ENCODE measurements at places on chromosomes 3 and 15. TPM values are rescaled to one million over a fixed set of nuclear protein-coding genes. Genes with fewer than 3 reads are reported as not detected.
A peak's percentile ranks its signal among the peaks of the same experiment; 100 is the strongest.

Gene THUMPD3
- total RNA-seq, result 29.1 TPM

Gene IL16
- total RNA-seq, result 2.7 TPM

Gene C2CD4A
- 0.44 TPM for total RNA-seq

Gene MRAS
- total RNA-seq, result 1.6 TPM

Gene CCR2
- 0.48 TPM for total RNA-seq

Gene HTR3E
- total RNA-seq, result not detected

Gene WDR49
- 0.16 TPM for total RNA-seq

Gene PLSCR4
- 8.8 TPM for total RNA-seq

Gene ITPKA
- total RNA-seq, result 0.16 TPM

Gene BFSP2
- total RNA-seq, result not detected

Gene CRYGS
- 1.2 TPM for total RNA-seq

Gene SMAD6
- total RNA-seq, result 1.2 TPM

DNA sequence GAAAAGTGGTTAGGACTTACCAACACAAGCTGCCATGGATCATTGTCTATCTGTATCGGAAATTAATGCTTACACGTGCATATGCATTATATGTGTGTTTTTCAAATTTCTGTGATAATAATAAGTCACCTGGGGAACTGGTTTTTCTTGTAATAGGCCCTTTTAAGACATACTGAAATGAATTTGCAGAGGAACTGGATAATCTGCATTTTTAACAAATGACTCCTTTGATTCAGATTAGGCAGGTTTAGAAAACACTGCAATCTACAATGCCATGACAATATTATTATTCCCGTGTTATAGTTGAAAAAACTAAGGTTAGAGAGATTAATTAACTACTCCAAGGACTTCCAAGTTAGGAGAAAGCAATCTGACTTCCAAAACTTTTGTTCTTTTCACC is 23.4 kb downstream of the STRIT1 start:
- peak; percentile 63 for ATAC-seq

- ATAC-seq, result no peak
These were observed 16.7 kb downstream of the FAM174B start for GRCh38 chr15:92638709-92639365.

GRCh38 chr3:28286595-28286994 is 45.2 kb downstream of the CMC1 start:
- peak; percentile 59 for ATAC-seq

DNA sequence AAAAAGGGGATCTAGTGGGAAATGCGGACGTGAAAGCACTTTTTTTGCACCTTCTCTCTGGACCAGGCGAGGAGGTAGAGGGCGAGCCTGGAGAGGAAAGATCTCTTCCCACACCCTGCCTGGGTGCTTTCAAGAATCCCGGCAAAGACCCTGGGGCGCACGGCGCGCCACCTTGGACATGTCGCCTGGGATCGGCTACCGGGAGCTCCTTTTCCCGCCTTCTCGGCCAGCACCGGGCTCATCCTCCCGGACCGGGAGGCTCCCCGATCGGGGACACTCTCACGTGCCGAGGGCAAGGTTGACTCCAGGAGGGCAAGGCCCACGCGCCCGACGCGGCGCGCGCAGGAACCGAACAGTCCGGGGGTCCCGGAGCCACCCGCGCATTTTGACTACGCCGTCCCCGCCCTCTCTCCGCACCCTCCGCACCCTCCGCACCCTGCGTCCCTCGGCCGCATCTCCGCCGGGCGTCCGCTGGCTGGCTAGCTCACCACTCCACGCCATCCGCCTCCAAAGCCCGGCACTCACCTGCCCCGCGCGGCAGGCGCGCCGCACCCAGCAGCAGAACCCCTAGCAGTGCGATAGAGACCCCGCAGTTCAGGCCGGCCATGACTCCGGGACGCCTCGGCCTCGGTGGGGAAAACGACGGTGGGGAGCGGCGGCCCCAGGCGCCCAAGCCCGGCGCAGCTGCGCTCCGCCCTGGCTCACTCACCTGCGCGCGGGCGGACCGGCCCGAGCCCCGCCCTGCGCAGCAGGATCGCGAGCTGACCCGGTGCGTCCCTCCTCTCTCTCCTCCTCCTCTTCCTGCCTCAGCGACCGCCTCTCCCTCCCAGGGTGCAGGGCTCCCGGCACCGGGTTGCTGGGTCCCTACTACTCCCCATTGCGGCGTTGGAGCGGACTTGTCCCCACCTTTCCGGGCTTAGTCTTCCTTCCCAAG is at the start of gene CDCP1:
TSS of gene CDCP1 (minus strand) at position 698 of the 934 bp plus-strand sequence. CDS start at position 607, 91 bp downstream.
- peak; percentile 92 for ATAC-seq

- no peak for ATAC-seq
These were observed 718.0 kb downstream of the TBL1XR1 start for GRCh38 chr3:176479248-176479647.

DNA sequence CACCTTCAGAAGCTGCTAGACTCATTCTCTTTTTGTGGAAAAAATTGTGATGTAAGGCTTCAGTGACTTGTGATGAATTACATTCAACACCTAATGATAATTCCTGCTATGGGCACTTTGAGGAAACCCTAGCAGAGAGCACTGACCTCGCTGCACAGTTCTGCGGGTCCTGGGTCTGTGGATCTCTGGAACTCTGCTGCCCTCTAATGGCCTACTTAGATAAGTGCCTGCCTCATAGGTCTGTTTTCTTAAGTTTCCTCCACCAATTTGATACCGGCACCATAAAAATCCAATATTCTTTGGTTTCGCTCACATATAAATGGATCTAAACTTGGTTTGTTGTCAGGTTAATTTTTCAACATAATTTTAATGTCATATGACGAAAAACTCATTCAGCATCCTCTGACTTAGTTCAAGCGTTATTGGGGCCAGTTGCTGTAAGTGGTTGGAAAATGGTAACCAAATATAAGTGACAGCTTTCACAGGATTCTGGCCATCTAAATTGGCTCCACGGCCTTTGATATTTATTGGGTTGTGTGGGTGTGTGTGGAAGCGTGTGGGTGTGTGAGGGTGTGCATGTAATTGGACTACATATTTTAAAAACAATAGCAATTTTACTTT is 10.4 kb downstream of the SLITRK3 start:
- peak; percentile 75 for ATAC-seq

GRCh38 chr3:164459521-164460151 is 618.7 kb downstream of the SI start:
- no peak for ATAC-seq

DNA sequence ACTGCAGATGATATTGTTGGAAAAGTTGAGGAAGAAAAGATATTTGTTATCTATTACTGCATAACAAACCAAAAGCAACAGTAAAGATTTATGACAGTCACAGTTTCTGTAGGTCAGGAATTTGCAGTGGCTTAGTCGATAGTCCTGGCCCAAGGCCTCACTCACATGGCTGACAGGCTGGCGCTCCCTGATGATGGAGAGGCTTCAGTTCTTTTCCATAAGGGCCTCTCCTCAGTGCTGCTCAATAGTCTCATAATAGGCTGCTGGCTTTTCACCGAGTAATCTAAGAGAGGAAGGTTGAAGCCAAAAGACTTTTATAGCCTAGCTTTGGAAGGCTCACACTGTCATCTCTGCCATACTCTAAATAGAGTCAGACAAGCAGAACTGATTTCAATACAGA is 17.7 kb downstream of the IREB2 start:
- ATAC-seq, result peak; percentile 15

GRCh38 chr3:149449182-149449581 is 25.3 kb upstream of the TM4SF4 start:
- no peak for ATAC-seq

DNA sequence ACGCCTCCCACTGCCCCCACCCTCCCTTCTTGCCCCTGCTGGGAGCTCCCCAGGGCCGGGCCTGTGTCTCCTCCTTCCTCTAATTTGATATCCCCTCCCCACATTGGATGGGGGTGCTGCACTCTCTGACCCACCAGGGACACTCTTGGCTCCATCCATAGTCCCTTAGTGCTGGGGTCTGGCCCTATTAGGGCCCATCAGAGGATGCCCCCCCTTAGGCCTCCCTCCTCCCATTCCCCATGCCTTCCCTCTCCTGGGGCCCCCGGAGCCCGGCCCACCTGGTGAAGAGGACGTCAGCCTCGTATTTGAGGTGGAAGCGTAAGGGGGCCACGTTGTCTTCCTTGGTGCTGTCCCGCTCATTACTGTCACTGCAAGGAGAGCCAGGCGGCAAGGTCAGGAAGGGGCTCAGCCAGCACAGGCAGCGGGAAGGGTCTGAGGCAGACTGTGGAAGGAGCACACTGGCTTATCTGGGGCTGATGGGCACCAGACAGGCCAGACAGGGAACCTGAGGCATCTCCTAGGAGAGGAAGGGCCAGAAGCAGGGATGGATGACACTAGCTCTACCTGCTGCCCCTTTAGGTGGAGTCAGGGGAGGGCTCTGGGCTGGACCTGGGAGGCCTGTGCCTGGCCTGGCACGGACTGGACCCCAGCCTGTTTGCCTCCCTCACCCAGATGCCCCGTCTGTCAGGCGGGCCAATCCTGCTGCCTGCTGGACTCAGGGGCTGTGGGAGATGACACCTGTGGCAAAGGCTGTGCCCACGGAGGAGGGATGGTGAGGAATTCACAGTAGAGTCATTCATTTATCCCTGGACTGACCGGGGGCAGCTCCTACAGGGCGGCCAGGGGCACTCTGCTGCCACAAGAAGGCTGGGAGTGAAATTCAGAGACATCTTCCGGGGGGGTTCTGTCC is 36.2 kb downstream of the FEM1B start:
- no peak for ATAC-seq

GRCh38 chr3:20810555-20810954 is 624.5 kb upstream of the SGO1 start:
- no peak for ATAC-seq

GRCh38 chr3:141336672-141337522 is 31.4 kb upstream of the ZBTB38 start:
- ATAC-seq, result peak; percentile 42

DNA sequence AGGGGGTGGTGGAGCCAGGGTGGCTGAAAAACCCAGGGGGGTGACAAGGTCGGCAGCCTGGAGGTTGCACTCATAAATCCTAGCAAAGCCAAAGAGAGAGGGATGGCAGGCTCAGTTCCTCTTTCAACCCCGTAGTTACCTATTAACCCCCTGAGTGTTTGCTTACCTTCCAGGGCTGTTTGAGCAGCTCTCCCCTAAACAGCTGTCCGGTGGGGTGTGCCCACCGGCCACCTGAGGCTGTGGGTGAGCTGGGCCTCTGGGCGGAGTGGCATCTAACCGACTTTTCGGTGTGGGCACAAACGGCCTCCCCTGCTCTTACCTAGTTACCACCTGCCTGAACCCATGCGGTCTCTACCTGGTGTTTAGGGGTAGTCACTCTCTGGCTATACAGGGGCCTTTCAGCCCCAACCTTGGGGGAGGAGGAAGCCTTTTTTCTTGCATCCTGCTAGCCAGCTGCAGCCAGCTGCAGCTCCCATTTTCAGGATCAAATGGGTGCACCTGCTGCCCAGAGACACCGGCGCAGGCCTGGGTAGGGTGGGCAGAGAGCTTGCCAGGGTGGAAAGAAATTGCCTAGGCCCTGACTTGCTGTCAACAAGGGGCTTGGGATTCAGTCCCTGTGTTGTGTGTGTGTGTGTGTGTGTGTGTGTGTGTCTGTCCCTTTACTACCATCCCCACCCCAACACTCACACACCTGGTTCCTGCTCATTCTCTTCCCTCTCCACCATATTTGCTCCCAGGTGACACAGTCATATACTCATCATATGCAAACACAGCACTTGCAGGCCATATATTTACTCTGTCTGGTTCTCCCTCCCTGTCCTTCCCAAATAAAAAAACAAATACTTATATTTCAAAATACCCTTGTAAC is 3.7 kb downstream of the DLL4 start:
- ATAC-seq, result no peak

- peak; percentile 70 for ATAC-seq
These were observed 27.0 kb downstream of the HMCES start for GRCh38 chr3:129305592-129306091.

GRCh38 chr3:8869613-8870012 is 93.7 kb downstream of the RAD18 start:
- peak; percentile 98 for ATAC-seq

GRCh38 chr3:60316121-60316797 is 935.0 kb downstream of the FHIT start:
- ATAC-seq, result no peak

GRCh38 chr15:48017747-48018146 is 103.0 kb upstream of the SLC24A5 start:
- ATAC-seq, result no peak

- no peak for ATAC-seq
These were observed 30.5 kb upstream of the IQCF2 start for GRCh38 chr3:51830836-51831385.

- no peak for ATAC-seq
These were observed 905.7 kb downstream of the DIPK2A start for GRCh38 chr3:144877356-144877755.

GRCh38 chr3:5213574-5213966 is 26.1 kb downstream of the EDEM1 start:
- no peak for ATAC-seq

DNA sequence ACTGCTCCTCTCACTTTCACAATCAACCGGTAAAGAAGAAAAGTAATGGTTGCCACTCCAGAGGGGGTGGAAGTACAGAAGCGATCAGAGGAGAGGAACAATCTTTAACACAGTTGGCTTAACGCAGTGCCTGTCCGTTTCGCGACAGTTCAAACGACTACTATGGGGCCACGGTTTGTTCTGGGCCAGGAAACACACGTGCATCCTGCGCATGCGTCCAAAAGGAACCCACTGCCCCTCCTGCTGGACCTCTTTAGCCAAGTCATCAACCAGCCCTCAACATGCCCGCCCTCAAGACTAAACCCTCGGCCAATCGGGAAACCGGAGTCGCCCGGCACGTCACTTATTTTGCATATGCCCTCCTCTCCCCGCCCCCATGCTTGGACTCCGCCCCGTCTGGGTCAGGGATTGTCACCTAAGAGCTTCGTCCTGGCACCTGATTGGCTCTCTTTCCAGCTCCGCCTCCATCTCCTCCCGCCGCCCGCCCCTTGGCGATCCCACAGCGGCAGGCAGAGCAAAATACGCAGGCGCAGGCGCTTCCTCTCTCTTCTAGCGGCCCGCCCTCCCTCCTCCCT is 345 bp upstream of the CDV3 start:
- ATAC-seq, result peak; percentile 96

GRCh38 chr3:104878395-104878794 is 488.3 kb upstream of the ALCAM start:
- no peak for ATAC-seq

GRCh38 chr3:5053021-5053831 is 68.9 kb upstream of the ARL8B start:
- no peak for ATAC-seq

- ATAC-seq, result no peak
These were observed 61.2 kb downstream of the CLDN1 start for GRCh38 chr3:190261015-190261414.

- peak; percentile 14 for ATAC-seq
These were observed 418 bp downstream of the ALPK3 start for GRCh38 chr15:84817466-84818081.

GRCh38 chr15:36175741-36176291 is 403.6 kb upstream of the CDIN1 start:
- ATAC-seq, result no peak

DNA sequence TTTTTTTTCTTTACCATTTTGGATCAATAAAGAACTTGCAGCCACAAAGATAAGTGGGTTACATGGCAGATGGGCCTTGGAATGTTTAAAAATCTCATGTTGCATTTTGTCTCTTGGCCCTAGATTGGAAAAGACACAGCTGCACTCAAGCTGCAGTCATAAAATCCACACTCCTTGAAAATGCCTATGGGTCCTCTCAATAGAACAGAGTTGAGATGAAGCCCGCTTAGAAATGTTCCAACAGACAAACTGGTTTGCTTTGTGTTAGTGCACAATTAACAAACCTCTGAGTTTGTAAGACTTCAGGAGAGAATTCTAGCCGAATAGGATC is 401.2 kb upstream of the CDIN1 start:
- no peak for ATAC-seq

GRCh38 chr3:110413807-110414748 is 657.5 kb upstream of the NECTIN3 start:
- no peak for ATAC-seq

All from esophagus mucosa (tissue), 1 donor.